ENCODE measurements at places on chromosomes 7 and 10.

DNA sequence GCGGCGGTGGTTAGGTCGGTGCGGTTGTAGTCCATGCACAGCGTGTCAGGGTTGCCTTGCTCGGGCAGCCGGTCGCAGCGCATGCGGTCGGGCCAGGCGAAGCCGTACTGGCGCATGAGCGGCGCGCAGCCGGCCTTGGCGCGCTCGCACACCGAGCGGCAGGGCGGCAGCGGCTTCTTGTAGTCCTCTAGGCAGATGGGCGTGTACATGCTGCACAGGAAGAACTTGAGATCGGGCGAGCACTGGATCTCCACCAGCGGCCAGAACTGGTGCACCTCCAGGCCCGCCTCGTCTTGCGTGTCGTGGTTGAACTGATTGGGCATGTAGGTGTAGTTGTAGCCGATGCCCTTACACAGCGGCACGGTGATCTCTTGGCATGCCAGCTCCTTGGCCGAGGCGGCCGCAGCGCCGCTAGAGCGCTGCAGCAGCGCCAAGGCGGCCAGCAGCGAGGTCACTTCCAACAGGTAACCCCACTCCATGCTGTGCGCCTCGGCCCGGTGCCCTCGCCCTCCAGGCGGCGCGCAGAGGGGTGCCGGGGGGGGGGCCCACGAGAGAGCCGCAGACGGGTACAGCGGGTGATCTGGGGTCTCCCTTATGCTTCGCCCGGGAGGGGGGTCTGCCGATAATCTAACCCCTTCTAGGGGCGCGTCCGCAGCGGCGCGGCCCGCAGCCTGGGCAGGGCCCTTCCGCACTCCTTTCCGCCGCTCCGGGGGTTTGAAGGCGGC lies 983 bp downstream of the FZD8 start:
- no peak for DNase-seq

DNA sequence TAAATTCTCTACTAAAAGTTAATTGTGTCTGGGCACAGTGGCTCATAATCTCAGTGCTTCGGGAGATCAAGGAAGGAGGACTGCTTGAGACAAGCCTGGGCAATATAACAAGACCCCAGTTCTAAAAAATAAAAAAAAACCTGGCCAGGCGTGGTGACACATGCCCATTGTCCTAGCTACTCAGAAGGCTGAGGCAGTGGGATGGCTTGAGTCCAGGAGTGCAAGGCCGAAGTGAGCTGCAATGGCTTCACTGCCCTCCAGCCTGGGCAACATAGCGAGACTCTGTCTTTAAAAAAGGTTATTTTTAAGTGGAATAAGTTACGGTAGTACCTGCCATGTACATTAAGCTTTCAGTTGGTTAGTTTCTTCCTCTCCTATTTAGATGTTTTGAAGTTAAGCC lies 28.9 kb downstream of the CDK14 start:
- no peak for DNase-seq

DNA sequence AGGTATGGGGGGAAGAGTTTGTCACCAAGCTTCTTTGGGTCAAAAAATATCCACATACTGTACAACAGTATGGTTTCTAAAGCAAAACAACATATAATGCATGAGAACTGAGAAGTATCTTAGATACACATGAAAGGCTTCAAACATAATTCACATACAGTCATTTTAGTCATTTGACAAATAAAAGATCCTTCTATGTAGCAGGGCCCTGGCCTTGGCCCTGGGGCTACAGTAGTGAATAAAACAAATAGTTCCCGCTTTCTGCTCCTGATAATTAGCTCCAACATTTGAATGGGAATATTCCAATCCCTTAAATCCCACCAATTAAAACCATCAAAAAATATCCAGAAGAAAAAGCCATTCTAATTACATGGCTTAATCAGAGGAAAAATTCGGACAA lies 51.3 kb downstream of the MALSU1 start:
- DNase-seq: no peak

- DNase-seq: no peak
Measured at GRCh38 chr10:21675157-21675796, 141.2 kb downstream of the MLLT10 start.

- no peak for DNase-seq
Measured at GRCh38 chr10:61792097-61792716, 109.3 kb upstream of the ARID5B start.

DNA sequence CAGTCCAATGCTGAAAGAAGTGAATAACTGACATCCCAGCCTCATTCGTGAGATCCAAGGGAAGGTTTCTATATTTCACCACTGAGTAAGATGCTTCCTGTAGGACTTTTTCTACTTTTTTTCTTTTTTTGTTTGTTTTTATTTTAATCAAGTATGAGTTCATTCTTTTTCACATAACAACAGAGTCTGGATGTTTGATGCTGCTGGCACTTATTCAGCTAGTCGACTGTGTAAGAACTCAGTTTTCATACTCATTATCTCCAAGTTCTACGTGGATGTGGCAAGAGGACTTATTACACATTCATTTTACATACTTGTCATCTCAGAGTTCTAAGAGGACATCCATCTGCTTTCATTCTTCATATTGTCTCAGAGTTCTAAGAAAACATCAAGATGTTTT lies 86.9 kb downstream of the CPXM2 start:
- DNase-seq: no peak

DNA sequence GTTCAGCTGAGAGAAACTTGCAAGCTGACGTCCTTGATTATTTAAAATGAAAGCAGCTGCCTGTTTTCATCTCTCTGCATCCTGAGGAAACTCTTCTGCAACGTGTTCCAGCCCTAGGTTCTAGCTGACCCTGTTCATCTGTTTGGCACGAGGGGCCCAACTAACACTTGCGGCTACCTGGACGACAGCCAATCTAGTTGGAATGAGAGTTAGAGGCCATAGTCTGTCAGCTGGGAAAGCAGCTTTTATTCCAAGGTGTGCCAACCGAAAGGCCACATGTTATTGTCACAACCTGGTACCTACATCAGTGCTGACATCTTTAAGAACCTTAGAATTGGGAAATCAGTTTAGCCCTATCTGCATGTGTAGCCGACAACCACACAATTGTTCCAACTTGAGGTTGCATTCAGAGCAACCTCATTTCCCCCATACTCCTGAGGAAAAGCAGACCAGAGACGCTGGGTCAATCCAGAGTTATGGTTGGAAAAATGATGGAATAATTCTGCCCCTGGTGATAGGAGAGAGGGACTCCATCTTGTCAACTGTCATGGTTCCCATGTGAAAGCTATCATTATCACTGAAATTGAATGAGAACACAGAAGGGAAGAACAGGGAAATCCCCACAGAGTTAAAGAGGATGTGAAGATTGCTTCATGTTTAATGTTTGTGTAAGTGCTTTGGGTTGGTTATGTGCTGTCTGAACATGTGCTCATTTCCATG lies 121.6 kb downstream of the EGFR start:
- no peak for DNase-seq

GRCh38 chr7:41504214-41504980 lies 198.5 kb downstream of the INHBA start:
- no peak for DNase-seq

DNA sequence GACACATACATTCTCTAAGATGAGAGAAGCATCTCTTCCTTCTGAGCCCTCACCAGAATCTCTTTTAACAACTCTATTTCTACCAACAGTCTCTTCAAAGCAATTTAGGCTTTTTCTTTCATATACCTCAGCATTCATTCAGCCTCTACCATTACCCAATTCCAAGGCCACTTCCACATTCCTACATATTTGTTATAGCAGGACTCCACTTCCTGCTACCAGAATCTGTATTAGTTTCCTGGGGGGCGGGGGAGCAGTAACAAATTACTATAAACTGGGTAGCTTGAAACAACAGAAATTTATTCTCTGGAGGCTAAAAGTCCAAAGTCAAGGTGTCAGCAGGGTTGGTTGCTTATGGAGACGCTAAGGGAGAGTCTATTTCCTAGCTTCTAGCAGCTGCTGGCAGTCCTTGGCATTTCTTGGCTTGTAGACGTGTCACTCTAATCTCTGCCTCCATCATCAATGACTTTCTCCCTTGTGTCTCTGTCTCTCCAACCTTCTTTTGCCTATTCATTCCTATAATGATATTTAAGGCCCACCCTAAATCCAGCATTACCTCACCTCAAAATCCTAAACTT lies 7.4 kb downstream of the PRPS1L1 start:
- no peak for DNase-seq

DNA sequence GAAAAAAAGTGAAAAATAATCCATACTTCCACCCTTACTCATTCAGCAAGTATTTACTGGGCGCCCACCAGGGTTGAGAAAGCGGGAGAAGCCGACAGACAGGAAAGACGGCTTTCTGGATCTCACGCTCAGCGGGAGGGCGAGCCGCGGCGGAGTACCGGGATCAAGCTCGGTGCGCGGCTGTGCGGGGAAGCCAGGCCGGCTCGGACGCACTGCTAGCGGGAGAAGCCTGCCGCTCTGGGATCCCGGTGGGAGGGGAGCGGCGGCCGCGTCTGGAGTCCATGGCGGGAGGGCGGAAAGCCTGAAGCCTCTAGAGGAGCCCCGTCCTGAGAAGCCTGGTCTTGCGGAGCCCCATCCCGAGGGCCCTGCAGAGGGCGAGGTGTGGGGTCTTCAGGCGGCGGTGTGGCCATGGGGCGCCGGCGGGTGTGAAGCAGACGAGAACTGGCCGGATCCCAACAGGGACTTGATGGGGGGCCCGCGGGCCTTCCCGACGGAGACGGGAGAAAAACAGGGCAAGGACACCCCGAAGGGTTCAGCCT lies 82.9 kb downstream of the VIPR2 start:
- DNase-seq: no peak

DNA sequence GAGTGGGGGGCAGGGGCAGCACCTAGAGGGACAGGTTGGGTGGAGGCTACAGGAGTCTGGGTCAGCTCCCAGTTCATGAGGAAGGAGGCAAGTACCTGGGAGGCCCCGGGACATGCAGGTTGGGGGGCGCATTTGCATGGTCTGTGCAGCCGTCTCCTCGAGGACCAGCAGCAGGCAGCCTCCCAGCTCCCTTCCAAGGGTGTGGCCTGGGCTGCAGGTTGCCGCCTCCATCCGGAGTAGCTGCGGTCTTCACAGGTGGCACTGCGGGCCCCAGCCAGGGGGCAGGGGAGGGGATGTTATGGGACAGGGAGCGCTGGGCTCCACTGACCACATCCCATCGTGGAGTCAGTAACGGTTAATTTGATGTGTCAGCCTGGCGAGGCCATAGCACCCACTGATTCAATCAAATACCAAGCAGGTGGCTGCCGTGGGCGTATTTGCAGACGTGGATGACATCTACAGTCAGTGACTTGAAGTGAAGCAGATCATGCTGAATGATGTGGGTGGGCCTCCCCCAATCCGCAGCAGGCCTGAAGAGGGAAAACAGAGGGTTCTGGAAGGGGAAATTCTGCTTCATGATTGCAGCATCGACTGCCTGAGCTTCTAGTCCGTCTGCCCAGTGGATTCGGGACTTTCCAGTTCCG lies 81.6 kb downstream of the PRKAG2 start:
- peak; percentile 22 for DNase-seq

GRCh38 chr7:112069879-112070321 lies 136.3 kb downstream of the DOCK4 start:
- no peak for DNase-seq

GRCh38 chr10:130434446-130435385 lies 298.5 kb downstream of the GLRX3 start:
- no peak for DNase-seq

GRCh38 chr10:129949891-129950291 lies 14.2 kb downstream of the EBF3 start:
- DNase-seq: no peak

GRCh38 chr10:46171661-46172060 lies 115.1 kb upstream of the ANTXRL start:
- no peak for DNase-seq

GRCh38 chr10:114304571-114305421 lies 65.7 kb downstream of the VWA2 start:
- DNase-seq: peak; percentile 39

DNA sequence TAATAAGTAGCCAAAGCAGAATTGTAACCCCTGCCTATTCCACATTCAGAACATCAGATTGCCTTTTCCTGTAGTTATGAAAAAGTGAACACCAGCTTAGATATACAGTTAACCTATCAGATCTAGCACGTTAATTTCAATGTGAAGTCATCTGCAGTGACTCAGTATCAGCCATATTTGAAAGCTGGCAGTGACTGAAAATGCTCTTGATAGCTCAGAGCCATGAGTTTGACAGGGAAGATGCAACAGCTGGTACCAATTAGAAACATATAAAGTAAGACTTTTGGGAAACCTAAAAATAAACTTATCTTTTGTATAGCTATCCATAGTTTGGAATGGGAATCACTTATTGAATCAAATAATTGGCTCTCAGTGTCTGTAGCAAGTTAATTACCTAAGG lies 284.1 kb upstream of the NPSR1 start:
- DNase-seq: no peak

- DNase-seq: no peak
Measured at GRCh38 chr7:37480041-37481031, 31.7 kb upstream of the ELMO1 start.

DNA sequence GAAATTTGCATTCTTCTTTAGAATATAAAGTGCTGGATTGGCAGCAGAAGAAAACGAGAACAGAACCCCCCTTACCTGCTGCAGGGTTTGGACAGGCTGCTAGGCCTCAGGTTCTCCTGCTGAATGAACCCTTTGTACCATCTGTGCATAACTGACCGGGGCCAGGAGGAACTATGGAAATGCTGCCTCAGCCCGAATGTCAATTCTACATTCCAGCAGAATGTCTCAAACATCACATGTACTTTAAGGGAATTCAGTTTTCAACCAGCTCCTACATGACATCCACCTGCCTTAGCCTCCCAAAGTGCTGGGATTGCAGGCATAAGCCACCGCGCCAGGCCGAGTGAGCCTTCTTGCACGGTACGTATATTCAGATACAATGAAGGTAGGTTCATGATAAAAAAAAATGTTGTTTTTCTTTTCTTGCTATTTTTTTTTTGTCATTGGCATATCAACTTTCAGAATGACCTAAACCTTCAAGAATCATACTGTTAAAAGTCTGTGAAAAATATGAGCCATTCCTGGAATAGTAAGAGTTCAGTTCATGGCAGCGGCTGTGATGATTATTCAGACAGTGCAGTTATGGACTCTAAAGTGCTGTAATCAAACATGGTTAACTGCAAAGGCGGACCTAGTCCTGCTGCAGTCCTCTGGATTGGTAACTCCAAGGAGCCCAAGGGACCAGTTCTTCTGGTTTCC lies 84.4 kb upstream of the TNS3 start:
- DNase-seq: no peak

GRCh38 chr7:69199041-69199440 lies 399.2 kb upstream of the AUTS2 start:
- DNase-seq: no peak

DNA sequence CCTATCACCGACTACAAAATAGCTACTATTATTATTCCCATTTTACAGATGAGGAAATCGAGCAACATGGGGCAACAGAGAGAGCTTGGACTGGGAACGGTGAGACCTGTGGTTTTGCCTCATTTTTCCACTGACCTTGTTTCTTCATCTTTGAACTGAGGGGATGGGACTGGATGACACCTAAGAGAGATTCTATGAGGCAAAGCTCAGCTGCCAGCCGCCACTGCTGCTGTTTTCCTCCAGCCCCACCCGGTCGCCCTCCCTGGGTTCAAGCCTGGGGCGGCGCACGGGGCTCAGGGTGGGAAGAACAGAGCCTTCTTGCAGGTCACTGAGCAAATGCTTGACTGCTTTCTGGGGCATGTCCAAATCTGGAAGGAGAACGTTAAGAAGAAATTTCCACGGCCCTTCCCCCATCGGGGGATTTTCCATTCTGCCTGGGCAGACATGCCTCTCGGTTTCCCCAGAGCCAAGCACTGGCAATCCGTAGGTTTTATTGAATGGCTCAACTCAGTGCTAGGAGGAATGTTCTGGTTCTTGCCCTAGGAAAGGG lies 12.3 kb downstream of the DDIT4 start:
- no peak for DNase-seq

- DNase-seq: no peak
Measured at GRCh38 chr10:6158276-6158675, 44.5 kb upstream of the PFKFB3 start.

Data from stimulated activated CD8-positive, alpha-beta memory T cell treated with anti-CD3 and anti-CD28 coated beads, Interleukin-2, amount 100 ng/mL, for 1 hour (primary cell).